ENCODE measurements at places on chromosomes 3 and 15.

DNA sequence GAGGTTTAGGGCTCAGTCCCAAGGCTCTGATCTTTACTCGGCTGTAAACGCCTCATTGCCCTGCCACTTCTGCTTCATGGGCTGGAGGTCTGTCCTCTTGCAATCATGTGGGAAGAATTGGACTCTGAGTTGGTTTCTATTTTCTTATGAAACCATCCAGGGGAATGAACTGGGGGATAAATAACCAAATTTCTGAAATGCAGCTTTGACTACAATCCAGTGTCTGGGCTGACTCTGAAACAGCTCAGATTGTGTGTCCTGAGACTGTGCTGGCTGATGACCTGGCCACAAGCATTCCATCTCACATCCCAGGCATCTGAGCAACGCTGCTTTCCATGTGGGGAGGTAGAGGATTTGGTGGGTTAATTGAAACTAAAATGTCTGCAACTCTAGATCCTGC, 71.0 kb upstream of the GALNT15 start:
- no peak for DNase-seq

- DNase-seq, result no peak
Observed at GRCh38 chr15:65982627-65983322, 113.5 kb downstream of the RAB11A start.

DNA sequence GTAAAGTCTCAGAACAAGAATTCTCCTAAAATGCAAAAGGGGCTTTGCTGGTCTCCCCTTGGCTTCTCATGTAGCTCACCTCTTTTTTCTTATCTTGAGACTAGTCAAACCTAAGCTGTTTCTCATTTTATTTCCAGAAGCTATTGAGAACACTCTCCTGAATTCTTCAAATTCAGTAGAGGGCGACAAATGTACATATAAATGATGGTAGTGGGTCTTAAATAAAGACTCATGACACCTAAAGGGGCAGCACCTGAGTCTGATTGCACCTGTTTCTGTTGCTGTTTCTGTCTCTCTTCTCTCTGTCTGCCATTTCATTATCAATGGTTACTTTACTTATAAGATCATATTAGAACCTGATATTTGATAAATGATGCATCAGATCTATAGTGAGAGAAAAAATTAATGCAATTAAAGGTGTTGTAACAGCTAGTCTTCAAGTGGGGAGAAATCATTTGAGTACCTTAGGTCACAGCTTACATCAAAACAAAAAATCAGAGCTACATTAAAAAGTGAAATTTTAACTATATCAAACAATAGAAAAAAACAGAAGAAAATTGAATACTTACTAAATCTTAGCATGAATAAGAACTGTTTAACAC, 7.0 kb downstream of the ADIPOQ start:
- no peak for DNase-seq

- no peak for DNase-seq
Observed at GRCh38 chr15:100663915-100664281, 61.5 kb downstream of the ASB7 start.

DNA sequence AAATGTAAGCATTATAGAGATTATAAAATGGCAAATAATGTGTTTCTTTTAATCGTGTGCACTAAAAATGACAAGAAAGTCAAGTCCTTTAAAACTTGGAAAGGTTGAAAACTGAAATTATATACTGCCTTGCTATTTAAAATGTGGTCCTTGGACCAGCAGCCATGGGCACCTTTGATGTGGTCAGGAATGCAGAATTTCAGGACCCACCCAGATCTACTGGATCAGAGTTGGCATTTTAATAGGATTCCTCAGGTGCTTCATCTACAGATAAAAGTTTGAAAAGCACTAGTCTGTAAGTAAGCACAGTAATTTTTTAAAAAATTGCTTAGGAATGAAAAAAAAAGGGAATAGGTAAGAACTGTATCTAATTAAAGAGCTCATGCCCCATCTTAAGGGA, 55.8 kb downstream of the ADAMTS9 start:
- no peak for DNase-seq

- no peak for DNase-seq
Observed at GRCh38 chr15:89506026-89506686, 9.8 kb upstream of the RHCG start.

DNA sequence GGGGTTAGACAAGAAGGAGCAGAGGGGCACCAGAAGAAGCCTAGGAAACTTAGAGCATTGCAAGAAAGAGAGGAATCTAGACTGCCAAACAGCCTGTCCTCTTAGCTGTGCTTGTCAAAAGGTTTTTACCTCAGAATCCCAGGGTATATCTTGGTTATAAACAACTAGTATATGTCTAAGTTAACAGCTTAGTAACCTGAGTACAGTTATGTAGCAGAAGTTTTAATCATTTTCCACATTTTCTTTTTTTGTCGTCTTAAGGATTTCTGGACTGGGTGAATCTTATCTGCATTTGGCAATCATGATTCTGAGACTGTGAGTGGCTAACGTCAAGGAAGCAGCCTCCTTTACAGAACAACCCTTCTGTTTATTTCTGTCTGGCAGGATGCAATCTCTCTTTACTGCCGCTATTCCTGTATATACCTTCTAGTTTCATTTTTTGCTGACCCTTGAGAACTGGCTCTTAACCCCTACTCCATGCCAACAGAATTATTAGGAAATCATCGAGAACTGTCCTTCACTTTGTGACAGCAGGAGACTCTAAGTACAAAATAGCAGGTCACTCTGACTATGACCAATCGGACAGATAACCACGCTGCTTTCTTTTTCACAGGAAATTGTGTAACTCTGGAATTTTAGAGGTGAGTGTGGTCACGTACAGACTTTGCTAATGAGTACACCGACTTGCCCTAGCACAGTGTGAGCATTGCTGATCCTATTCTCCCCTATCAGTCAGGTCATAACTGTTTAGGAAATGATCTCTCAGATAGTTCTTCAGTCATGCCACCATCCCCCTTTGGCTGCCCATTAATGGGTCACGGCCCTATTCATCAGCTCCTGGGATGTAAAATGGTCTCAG, 3.3 kb upstream of the CP start:
- no peak for DNase-seq

- peak; percentile 44 for DNase-seq
Observed at GRCh38 chr3:149352556-149352955, 19.1 kb upstream of the TM4SF18 start.

GRCh38 chr3:71376911-71377310, 206.6 kb downstream of the FOXP1 start:
- no peak for DNase-seq

DNA sequence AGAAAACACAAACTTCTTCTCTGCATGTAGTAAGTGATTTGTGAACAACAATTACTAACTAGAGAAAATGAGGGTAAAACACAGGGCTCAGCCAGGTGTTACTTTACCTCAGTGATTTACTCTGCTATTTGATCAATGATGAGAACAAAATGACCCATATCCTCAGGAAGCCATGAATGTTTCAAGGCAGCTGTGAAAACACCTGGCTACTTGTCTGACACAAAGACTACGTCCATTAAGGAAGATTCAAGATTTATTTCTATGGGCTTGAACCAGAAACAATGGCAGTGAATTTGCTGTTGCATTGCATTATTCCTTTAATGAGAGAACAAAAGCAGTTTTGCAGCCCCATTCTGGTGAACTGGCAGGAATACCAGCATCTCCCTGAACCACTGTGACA, 374.6 kb upstream of the ARL6 start:
- no peak for DNase-seq

- no peak for DNase-seq
Observed at GRCh38 chr3:183300996-183301562, 48.0 kb downstream of the B3GNT5 start.

DNA sequence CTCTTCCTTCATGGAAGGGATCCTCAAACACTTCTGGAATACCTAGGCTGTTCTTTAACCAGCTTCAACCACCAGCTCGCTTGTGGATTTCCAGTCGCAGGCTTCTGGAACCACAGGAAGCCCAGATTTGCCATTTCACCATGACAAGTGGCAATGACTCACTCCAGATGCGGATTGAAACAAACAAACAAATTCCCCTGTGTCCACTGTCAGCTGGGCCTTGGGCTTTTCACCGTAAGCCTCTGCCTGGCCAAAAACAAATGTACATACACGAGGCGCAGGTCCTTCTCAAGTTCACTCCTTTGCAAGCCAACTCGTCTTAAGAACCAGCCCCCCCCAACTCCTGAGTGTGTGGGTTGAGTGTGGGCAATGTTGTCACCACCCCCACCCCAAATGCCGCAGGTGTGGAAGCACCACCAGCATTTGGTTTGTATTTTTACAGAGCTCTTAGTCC, 8.8 kb downstream of the BCL6 start:
- DNase-seq, result no peak

- DNase-seq, result no peak
Observed at GRCh38 chr3:168808596-168808995, 712.9 kb upstream of the GOLIM4 start.

DNA sequence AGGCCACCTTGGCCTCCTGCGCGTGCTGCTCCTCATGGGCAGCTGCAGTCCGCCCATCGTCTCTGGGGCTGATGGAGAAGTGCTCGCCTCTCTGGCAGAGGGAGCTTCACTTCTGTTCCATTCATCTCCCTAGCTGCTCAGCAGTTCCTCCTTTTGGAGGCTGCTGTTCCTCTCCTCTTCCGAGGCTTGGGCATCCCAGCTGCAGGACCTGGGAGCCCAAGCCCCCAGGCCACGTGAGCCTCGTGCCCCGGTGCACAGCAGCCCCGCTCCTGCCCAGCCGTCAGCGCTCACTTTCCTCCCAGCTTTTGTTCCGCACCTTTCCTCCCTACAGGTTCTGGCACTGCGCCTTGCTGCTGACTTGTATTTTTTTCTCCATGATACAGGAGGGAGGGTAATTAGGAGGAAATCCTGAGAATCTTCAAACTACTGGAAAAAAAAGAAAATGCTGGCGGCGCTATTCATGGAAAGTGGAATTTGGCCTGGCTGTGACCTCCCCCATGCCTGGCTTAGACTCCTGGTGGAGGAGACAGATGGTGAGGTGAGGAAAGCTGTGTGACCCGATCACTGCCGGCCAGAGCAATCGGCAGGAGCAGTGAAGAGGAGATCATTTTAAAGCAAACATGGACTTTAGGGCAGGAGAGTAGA, 210.1 kb downstream of the CHST2 start:
- no peak for DNase-seq

GRCh38 chr3:179460260-179460659, 9.0 kb upstream of the GNB4 start:
- no peak for DNase-seq

DNA sequence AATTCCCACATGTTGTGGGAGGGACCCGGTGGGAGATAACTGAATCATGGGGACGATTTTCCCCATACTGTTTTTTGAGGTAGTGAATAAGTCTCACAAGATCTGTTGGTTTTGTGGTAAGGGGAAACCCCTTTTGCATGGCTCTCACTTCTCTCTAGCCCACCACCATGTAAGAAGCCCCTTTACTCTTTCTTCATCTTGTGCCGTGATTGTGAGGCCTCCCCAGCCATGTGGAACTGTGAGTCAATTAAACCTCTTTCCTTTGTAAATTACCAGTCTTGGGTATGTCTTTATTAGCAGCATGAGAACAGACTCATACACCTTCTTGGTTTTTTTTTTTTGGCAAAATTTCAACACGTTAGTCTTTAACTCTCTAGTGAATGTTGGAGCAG, 18.1 kb downstream of the ARL8B start:
- no peak for DNase-seq

GRCh38 chr15:43212299-43212698, 8.5 kb downstream of the EPB42 start:
- no peak for DNase-seq

DNA sequence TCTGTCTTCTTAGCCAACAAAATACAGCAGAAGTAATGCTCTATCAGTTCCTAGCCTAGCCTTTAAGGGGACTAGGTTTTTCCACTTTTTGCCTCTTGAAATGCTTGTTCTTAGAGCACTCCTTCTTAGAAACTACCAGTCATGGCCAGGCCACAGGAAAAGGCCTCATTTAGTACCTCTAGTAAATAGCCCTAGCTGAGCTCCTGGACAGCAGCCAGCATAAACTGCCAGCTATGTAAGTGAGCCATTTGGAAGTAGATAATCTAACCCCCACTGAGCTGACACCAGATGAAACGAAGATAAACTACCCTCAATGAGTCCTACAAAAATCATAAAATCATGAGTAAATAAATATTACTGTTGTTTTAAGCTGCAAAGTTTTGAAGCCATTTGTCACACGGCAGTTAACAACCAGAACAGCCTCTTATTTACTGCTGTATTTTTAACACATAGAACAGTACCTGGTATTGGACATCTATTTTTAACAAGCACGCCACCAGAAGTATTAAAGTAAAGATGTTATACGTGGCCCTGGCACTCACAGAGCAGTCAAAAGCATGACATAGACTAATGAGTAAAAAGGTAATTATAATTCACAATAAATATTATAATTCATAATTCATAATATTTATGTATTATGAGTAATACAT, 12.0 kb downstream of the TBC1D5 start:
- no peak for DNase-seq

- no peak for DNase-seq
Observed at GRCh38 chr3:134136604-134137003, 106.9 kb upstream of the SLCO2A1 start.

DNA sequence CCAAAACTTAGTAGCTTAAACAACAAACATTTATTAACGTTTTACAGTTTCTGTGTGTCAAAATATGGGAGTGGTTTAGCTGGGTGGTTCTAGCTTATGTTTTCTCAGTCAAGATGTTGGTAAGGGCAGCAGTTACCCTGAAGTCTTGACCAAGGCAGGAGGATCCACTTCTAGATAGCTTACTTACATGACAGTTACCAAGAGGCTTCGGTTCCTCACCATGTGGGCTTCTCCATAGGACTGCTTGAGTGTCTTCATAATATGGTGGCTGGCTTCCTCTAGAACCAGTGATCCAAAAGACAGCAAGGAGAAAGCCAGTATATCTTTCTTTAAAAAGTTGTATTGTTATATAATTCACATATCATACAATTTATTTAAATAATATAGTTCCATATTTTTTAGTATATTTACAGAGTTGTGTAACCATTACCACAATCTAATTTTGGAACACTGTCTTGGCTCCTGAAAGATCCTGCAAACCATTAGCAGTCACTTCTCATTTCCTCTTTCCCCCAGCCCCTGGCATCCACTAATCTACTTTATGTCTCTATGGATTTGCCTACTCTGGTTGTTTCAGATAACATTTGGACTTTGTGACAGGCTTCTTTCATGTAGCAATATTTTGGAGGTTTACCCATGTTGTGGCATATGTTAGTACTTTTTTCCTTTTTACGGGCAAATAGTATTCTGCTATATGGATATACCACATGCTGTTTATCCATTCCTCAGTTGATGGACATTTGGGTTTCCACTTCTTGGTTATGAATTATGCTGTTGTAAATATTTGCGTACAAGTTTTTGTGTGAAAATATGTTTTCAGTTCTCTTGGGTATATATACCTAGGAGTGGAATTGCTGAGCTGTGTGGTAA, 33.3 kb downstream of the MAPK6 start:
- DNase-seq, result no peak

GRCh38 chr3:72890166-72890925, 2.5 kb downstream of the GXYLT2 start:
- no peak for DNase-seq

All from GM12891 (cell line).